Kidney tubule cell (primary cell): ENCODE measurements at places on chromosomes 2 and 18.

- no peak for DNase-seq
Observed at GRCh38 chr18:75141166-75141565, 67.8 kb downstream of the PTGR3 start.

GRCh38 chr2:153394686-153395085, 83.9 kb downstream of the RPRM start:
- no peak for DNase-seq

- no peak for DNase-seq
Observed at GRCh38 chr2:171318463-171318934, 115.3 kb downstream of the METTL8 start.

- no peak for DNase-seq
Observed at GRCh38 chr2:148721991-148722777, 77.6 kb downstream of the EPC2 start.

GRCh38 chr2:96430394-96430988, 74.7 kb downstream of the NEURL3 start:
- DNase-seq: no peak

- no peak for DNase-seq
Observed at GRCh38 chr2:70133491-70134322, 46.4 kb downstream of the PCBP1 start.

DNA sequence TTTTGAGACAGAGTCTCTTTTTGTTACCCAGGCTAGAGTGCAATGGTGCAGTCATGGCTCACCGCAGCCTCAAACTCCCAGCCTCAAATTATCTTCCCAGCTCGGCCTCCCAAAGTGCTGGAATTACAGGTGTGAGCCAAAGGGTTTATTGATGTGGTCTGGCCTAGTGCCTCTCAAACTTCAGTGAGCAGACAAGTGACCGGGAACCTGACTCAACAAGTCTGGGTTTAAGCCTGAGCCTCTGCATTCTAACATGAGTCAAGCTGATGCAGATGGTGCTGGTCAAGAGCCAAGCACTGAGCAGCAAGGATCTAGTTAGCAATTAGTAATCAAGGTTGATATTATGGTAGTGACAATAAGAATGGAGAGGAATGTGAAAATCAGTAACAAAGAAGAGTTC, 21.3 kb downstream of the CDK15 start:
- DNase-seq: peak; percentile 92

DNA sequence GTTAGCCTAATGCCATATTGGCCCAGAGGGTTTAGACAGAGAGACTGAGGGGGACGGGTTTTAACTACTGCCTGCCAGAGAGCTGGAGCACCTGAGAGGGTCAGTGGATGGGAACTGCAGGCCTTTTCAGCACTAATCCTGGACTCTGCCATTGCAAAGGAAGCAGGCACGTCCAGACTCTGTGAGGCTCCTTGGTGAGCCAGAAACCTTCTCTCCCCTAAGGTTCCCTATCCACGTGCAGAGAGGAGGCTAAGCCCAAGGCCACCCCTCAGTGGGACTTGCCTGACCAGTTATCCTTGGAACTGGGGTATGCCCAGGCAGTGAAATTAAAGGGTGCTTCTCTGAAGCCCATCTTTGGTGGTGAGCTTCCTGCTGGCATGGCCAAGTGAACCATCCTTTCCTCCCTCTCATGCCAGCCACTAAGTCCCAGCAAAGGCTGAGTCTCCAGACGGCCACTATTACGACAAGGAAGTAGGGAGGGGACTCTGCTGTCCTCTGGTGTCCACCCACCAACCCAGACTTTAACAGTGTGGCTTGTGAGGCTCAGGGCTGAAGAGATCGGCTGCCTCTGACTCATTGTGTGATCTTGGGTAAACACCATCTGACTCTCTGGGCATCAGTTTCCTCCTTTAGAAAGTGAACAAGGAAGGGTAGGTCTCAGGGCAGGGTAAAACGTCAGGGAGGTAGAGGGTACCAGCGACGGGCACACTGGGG, 3.9 kb upstream of the MLPH start:
- peak; percentile 77 for DNase-seq

DNA sequence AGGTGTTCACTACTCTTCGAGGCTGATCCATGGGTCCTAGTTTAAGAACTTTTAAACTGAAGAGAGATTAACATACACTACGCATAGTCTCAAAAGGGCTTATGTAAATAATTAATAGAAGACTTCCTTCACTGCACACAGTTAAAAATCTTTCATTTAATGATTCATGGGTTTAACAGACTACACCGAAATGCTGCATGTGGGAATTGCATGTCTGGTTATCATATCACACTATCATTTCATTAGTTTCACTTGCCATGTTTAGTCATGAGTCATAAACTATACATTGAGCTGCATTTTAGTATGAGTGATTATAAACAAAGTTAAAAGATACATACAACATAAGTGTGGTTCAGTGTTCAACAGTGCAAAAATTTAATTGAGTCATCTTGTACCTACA, 31.2 kb downstream of the GLS start:
- peak; percentile 78 for DNase-seq

GRCh38 chr2:120258196-120258595, 5.5 kb downstream of the RALB start:
- DNase-seq: no peak

DNA sequence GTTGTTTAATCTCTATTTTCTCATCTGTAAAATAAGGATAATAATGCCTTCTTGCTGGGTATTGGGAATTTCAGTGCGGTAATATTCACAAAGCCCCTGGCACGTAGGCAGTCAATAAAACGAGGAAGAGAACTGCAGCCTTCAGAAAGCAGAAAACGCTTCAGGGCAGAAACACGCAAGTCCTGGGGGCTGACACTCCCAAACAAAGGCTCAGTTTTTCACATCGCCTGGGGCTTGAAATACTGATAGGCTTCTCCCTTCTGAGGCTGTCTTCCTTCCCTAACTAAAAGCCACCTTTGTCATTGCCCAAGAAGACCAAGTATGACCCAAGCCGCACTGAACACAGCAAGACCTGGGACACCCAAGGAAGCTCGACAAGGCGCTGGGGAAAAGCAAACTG, 32.4 kb downstream of the TMEM177 start:
- DNase-seq: no peak

DNA sequence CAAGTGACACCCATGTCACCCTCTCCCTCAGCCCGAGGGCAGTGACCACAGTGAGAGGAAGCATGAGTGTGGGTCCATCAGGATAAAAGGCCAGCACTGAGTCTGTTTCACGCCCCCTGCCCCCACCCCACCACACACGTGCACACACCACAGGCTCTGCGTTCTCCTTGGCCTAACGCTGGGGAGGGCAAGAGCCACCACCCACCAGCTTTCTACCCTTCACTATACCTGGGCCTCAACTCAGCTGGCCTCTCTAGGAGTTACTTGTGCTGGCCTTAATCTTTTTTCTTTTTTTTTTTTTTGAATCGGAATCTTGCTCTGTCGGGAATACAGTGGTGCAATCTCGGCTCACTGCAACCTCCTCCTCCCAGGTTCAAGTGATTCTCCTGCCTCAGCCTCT, 140.5 kb downstream of the ZFP36L2 start:
- DNase-seq: no peak

- DNase-seq: no peak
Observed at GRCh38 chr2:7411691-7412090, 494.5 kb downstream of the RNF144A start.

DNA sequence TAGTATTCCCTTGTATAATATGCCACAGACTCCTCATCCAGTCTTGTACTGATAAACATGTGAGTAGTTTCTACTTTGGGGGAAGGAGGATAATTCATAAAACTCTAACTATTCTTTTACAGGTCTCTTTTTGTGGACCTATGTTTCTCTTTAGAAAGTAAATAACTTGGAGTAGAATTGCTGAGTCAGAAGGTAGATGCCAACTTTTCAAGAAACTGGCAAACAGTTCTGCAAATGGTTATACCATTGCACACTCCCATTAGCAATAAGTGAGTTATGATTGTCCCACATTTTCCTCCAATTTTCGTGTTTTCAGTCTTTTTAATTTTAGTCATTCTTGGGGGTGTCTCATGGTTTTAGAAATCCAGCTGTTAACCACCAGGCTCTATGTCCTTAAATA, 477.2 kb upstream of the LRRTM4 start:
- no peak for DNase-seq
